ENCODE measurements at places on chromosomes 6 and 20.
A peak's percentile ranks its signal among the peaks of the same experiment; 100 is the strongest.

DNA sequence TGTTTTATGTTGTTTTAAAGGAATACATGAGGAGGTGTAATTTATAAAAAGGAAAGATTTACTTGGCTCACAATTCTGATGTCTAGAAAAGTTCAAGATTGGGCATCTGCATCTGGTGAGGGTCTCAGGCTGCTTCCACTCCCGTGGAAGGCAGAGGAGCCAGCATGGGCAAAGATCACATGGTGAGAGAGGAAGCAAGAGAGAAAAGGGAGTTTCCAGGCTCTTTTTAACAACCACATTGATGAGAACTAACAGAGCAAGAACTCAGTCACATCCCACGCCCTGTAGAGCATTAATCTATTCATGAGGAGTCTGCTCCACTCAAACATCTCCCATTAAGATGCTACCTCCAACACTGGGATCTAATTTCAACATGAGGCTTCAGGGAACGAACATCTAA is 1666.3 kb downstream of the HACE1 start:
- DNase-seq = no peak

- no peak for DNase-seq
These were observed 5.0 kb downstream of the ID4 start for GRCh38 chr6:19842030-19842615.

DNA sequence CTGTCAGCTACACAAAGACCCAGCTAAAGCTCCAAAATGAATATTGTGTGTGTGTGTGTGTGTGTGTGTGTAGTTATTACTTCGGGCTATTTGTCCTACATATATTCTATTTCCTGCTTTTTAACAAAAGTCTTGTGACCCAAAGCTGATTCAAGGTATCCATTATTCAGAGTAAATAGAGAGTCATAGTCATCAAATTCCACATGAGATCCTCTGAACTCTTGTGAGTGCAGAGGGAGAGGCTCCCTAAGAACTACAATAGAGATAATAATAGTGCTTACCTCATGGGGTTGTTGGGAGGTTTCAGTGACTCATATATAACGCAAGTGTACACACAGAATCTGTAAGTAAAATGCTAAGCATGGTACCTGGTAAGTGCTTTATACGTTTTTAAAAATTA is 95.6 kb upstream of the SHLD1 start:
- DNase-seq = peak; percentile 1

DNA sequence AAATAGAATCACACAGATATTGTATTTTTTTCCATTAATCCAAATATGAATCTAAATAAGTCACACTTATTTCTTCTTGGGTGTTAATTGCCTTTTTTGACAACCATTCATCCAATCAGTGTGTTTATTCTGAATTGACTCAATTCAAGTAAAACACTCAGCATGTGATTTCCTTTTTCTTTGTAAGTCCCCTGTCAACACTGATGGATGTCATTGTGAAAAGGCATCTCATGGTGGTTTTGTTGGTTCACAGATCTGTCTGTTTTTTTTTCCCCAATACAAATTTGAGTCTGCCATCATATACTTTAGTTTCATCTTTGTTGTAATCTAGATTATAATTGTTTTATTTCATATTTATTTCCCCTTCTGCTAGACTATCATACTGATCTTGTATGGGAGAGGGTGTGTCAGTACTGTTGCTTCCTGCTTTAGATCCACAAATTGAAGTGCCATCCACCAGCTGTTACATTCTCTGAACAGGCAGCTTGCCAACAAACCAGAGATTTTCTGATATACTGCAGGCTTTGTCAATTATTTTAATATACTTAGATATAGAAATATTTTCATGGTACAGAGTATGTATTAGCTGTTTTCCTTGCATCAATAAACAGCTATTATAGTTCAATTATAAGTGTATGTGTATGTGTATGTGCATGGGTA is 64.2 kb upstream of the FLRT3 start:
- peak; percentile 90 for DNase-seq

- no peak for DNase-seq
These were observed 454.6 kb upstream of the EYS start for GRCh38 chr6:66161546-66162108.

DNA sequence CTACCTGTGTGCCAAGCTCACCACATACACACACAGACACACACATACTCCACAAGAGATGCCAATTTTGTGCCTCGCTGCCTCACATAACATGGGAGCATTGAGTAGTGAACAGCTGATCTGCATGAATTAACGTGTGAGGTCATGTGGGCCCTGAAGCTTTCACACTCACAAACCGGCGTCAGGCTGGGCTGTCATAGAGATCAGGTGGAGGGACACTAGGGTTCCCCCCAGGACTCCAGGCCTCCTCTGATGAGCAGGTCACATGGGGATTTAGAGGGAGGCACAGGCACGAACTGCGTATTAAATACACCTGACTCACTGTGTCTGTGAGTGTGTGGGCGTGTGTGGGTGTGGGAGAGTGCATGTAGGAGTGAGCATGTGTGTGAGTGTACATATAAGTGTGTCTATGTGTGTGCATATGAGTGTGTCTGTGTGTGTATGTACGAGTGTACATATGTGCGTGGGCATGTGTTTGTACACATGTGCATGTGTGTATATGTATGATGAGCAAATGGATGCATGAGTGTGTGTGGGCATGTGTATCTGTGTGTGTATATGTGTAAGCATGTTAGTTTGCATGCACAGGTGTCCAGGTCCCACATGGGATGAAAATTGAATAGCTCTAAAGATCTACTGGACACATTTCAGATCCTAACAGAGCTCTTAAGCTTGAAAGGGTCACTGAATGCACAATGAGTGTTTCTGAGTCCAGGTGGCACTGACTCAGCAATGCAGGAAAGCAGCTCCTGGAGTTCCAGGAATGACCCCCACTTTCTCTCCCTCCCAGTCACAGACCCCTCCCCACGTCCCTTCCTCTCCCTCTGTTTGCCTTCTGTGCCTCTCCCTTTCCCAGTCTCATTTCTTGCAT is 336.6 kb downstream of the PREX1 start:
- DNase-seq = no peak

Data from NCI-H1417 treated with DMSO at 0.1 percent for 48 hours (cell line).